ENCODE measurements at places on chromosomes 3 and 15.

DNA sequence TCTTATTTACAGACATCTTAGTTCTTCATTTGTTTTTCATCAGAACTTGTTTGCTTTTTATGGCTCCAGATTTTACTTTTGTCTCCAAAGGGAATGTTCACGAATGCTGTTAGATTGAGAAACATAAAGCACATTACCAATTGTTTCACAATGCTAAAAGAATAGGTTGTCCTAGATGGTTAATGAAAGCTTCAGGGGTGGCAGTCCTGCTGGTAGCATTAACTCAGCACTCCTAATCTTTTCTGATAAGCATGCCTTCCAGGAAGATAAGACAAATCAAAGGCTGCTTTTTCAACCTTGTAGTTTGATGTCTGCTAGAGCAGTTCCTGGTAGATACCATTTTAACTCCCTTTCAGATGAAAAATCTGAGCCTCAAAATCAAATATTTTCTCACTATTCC is 619.4 kb downstream of the PYDC2 start:
- no peak for DNase-seq

- peak; percentile 47 for DNase-seq
Observed at GRCh38 chr3:136291302-136291701, 41.2 kb downstream of the PCCB start.

DNA sequence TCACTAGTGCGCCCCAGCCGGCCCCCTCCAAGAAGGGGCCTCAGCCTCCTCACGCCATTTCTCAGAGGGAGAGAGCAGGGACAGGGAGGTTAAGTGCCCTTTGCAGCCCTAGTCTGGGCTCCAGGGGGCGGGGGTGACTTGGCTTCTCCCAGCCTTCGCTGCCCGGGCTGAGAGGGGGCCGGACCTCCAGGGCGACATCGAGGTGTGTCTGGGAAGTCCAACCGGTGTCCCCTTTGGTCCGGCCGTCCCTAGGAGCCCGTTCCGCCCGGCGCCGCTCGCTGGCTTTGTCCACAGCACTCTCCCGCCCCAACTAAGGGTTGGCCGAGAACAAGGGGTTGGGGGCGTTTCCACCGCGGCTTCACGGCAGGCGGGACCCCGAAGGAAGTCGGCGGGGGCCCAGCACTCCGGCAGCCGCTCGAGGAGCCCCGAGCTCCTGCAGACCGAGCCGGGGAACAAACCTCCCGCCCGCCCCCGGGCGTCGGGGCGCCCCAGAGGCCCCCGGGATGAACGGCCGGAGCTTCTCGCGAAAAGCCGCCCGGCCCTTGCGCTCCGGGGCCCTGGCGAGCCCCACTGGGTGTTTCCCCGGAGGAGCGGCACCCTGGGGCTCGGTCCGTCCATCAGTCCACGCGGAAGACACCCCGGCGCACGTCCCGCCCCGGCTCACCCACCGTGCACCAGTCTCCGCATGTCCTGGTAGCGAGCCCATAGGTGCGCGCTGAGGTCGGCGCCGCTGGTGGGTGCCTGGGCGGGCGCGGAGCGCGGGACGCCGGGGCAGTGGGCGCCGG is 627 bp downstream of the NT5DC2 start:
- peak; percentile 47 for DNase-seq

DNA sequence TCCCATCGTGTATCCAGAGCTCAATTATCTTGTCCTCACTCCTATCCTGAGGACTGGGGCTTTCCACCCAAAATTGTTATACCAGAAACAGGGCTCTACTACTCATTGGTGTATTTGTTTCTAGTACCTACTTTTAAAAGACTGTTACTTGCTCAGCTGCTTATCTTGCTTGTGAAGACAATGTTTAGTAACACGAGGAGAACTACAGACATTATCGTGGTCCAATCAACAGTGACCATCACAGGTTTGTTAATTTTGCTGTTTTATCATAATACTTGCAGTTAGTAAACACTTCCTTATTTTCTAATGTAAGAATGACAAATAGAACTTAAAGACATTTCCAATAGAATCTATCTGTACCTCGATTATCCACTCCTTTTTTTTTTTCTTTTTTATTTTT is 13.5 kb downstream of the LRCH3 start:
- DNase-seq = no peak

- DNase-seq = no peak
Observed at GRCh38 chr3:28012830-28013229, 228.6 kb upstream of the CMC1 start.

DNA sequence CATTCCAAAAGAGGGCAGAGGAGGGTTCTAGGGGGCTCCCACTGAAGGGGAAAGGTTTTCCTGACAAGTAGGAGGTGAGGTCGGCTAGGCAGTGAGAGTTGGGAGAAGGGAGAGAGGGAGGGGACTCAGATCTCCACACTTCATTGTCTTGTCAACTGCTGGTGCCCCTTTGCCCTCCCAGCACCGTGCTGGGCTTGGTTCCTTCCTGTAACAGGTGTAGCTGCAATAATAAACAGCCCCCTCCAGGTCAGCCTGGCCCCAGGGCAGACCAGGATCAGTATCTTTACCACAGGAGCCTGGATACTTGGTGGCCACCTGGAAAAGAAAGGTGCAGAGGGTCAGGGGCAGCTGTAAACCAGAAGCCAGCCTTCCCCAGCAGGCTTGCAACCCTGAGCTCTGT is 2.9 kb upstream of the KCTD6 start:
- DNase-seq = no peak

GRCh38 chr15:41116116-41116961 is at the start of gene INO80:
TSS of gene INO80 (minus strand) at chr15:41116280. CDS start at chr15:41096310, 19,970 bp downstream.
- DNase-seq = peak; percentile 99

- DNase-seq = no peak
Observed at GRCh38 chr3:127121885-127122284, 71.0 kb upstream of the PRR23E start.

GRCh38 chr3:65846936-65847335 is 191.8 kb downstream of the MAGI1 start:
- DNase-seq = no peak

- DNase-seq = no peak
Observed at GRCh38 chr3:177193688-177194268, 3.5 kb downstream of the TBL1XR1 start.

GRCh38 chr3:124132813-124133212 is 140.9 kb upstream of the ROPN1 start:
- DNase-seq = no peak

- no peak for DNase-seq
Observed at GRCh38 chr3:46272028-46272451, 29.8 kb downstream of the CCR3 start.

- DNase-seq = no peak
Observed at GRCh38 chr3:119557877-119558269, 1.5 kb downstream of the CD80 start.

- DNase-seq = no peak
Observed at GRCh38 chr3:150225986-150226385, 182.1 kb upstream of the TSC22D2 start.

GRCh38 chr15:36688310-36689011 is 109.0 kb downstream of the CDIN1 start:
- no peak for DNase-seq

GRCh38 chr3:151351219-151351618 is 21.9 kb upstream of the P2RY13 start:
- DNase-seq = peak; percentile 41

DNA sequence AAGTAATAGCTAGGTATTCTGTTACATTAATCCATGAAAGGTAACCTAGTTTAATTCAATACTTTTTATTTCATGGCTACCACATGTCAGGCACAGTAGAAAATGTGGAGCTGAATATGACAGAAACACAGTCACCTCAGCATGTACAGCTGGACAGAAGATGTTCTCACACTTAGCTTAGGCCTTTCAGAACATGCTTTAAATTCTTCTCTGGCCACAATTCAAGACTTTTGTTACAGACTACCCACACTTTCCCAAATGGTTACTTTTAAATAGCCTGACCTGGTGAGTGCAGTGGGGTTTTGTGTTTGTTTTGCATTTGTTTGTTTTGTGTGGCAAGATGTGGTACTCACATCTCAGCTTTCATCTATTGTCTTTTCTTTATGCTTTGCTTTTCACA is 1079.5 kb downstream of the IGSF11 start:
- no peak for DNase-seq

GRCh38 chr3:14857506-14857905 is 38.7 kb downstream of the FGD5 start:
- no peak for DNase-seq

DNA sequence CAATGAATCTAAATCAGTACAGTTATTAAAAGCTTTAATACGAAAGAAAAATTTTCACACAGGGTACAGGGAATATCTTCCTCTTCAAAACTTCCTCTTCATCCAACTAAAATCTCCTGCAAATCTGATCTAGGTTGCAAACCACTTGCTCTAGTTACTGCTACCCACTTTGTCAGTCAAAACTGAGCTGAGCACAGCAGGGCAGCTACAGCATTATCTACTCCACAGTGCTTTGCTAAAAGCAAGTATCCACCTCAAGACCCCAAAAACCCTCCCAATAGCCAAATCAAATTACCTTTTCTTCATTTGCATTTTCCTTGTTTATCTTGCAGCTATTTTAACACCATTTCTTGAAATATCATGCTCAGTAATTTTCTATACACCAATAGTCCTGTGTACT is 14.7 kb downstream of the ZNF280D start:
- DNase-seq = no peak

- no peak for DNase-seq
Observed at GRCh38 chr3:197889204-197889930, 60.6 kb upstream of the RPL35A start.

DNA sequence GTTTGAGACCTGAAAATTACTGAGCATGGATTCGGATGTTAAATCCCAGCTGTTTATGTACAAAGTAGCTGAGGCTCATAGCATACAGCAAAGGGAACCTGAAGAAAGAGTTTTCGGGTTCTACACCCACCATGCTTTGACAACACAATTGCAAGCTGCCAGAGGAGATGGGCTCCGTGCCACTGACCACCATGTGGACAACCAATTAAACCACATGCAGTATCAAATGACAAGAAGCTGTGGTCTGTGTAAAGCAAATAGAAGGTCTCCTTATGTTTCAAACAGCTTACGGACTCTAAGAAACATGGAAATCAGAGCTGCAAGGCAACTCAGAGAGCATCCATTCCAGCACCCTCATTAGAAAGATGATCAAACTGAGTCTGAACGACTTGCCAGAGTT is 12.9 kb downstream of the GABRB3 start:
- no peak for DNase-seq

DNA sequence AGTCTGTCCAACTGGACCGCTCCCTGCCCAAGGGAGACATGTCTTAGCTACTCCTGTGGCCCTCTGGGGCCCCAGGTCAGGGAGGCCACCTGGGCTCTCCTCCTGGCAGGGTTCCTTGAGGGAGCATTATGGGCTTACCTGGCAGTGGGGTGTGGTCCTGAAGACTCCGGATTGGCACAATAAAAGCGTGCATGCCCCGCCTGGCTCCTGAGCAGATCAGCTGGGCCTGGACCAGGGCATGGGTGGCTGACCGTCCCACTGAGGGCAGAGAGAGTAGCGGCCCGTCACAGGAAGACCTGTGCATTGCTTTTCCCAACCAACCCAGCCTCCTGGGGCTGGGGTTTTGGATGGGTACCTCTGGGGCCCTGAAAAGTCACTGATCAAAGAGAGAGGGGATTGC is 5.4 kb downstream of the ACOX2 start:
- no peak for DNase-seq

DNA sequence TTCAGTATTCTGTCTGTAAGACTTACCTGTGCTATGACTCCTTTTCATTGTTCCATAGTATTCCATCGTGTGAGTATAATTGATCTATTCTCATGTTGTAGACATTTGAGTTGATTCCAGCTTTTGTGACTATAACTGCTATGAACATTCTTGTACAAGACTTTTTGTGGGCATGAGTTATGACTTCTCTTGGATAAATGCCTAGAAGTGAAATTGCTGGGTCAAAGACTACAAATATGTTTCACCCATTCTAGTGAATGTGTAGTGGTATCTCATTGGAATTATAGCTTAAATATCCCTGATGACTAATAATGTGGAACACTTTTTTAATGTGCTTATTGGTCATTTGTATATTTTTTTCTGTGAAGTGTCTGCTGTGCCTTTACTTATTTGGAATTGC is 27.6 kb upstream of the NPHP3 start:
- no peak for DNase-seq
